Natural killer cell treated with Interleukin-12 subunit alpha and Interleukin-12 subunit beta and Interleukin-15 and Interleukin-18, amount 100 ng/mL, for 72 hours (primary cell): ENCODE measurements at places on chromosomes 6 and 20. TPM values are rescaled to one million over a fixed set of nuclear protein-coding genes. Genes with fewer than 3 reads are reported as not detected.

HUS1B gene
- 7.8 TPM for total RNA-seq

ASIP gene
- not detected for total RNA-seq

GRCh38 chr6:163793011-163793983 lies 378.8 kb downstream of the QKI start:
- no peak for DNase-seq

DNA sequence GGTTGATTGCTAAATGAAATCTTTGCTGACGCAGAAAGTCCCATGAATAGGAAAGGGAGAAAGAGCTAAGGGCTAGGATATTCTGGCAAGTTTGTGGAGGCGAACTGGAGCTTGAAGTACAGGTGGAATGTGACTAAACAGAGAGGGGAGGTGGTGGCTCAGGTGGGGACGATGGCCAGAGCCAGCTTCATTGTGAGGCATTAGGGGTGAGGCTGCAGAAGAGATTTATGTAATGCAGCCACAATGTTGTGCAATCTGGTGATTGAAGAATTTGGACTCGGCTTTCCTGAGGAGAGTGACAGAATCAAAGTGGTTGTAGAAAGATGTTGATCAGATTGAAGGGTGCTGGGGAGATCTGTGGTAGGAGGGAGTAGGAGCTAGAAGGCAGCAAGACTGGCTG lies 42.9 kb upstream of the SPACA1 start:
- DNase-seq, result no peak

GRCh38 chr6:46420921-46421638 lies 70.2 kb downstream of the RCAN2 start:
- DNase-seq, result no peak

DNA sequence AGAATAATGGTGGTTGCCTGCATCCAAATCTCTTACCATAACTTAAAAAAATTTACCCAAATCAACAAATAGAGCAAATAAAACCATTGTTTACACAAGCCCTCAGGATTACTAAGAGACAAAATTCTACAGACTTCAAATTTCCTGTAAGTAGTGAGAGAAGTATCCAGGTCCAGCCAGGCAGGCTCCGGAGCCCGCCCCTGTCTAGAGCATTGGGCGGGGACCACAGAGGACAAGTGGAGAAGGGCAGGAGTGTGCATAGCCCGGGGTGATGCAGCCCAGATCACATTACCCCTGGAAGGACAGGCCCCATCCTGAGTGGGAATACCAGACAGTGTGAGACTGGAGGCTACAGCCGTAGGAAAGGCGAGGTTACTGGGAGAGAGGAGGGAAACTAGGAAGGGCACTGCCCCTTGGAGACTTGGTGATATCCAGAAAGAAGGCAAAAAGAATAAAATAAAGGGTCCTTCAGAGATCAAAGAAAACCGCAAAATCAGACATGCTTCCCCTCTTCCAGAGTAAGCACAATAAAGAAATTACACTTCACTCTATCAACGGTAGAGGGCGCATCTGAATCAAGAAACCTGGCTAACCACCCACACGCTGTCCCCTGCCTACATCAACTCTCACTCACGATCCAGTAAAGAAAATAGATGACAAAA lies 26.6 kb downstream of the RIN2 start:
- DNase-seq, result no peak

GRCh38 chr6:126181173-126181741 lies 158.7 kb upstream of the CENPW start:
- DNase-seq, result no peak

DNA sequence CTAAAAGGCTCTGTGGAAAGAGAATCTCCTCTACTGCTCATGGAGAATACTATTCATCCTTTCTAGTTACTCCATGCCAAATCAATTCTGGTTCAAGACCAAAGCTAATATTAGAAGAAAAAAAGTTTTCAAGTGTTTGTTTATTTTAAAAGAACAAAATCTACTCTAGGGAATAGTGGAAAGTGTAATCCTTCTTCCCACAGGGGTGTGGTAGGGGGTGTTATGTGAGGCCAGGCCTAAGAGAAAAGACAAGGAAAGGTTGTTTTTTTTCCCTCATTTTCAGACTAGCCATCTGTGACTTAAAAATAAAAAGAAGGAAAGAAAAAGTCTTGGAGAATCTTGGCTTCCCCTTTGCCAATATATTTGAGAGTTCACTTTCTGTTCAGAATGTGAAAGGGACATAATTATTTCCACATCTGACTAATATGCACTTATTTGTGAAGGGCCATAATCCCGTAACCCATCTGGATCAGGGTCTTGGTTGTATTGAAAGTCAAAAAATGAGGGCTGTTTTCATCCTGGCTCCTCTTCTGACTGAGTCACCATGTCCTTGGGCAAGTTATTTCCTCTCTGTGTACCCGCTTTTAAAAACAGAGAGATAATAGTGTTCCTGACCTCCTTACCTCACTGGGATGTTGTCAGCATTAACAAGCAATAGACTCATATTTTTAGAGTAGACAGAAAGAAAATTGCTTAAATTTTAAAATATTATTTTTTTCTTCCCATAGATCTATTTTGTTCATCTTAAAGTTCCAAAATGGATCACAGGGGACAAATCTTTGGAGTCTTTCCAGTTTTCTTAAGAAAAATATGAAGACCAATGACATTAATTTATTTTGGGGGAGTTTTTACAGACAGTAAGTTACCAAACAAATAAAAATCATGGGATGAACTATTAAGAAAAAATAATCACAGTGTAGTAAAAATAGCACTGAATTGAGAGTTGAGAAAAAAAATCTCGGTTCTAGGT lies 233.7 kb downstream of the IBTK start:
- no peak for DNase-seq

DNA sequence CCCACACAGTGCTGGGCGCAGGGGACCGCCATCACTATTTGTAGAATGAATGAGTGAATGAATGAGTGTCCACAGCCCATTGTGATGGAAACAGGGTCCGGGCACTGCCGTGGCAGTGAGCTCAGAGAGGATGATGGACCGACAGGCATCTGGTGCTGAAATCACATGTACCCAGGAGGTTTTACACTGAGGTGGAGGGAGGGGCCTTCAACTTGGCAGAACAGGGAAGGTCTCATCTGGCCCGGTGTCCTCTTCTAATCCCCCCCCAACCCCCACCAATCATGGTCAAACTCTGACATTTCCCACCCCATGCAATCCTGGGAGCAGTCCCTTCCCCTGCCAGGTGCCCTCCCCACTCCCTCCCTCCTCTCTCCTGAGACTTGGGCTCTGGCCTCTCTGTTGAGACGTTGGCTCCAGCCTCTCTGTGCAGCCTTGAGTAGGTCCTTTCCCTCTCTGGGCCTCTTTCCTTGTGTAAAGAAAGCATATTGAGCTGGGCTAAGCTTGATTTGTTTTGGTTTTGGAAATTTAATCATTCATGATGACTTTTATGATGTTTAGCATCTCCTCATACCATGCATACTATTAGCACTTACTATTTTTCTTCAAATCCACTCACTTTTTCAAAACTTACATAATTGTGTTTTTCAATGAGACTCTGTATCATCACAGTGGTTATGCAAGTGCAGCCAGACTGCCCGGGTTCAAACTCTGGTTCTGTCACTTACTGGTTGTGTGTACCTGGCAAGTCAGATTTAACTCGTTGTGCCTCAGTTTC lies 10.8 kb downstream of the KIAA1755 start:
- no peak for DNase-seq
